GM23338 (cell line): ENCODE measurements at places on chromosomes 5 and 9. TPM values are rescaled to one million over a fixed set of nuclear protein-coding genes. Genes with fewer than 3 reads are reported as not detected.

The FAM153A gene
- not detected in 2 replicates for total RNA-seq

The RGP1 gene
- 12.9 and 16.0 TPM in 2 replicates for total RNA-seq

The SHC3 gene
- total RNA-seq: 2.5 and 2.9 TPM in 2 replicates

The PCDHGA10 gene
- 3.4 and 6.5 TPM in 2 replicates for total RNA-seq

The ANKDD1B gene
- 0.73 TPM in 1 of 2 replicates, not detected in the other for total RNA-seq

DNA sequence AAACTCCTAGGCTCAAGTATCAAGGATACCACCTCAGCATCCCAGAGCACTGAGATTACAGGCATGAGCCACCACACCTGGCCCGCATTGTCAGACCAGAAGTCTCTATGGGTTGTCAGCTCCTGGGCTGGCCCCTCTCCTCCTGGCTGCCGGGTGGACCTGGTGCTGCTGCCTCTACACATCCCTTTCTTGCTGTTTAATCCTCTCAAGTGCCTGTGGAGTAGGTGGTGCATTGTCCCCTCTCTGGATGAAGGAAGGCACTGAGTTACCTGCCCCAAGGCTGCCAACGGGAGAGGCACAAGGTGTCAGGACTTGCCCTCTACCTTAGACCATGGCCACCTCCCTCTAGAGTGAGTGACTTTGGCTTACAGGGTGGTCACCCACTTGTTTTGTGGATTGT is 37.4 kb downstream of the PHF2 start:
- no peak for DNase-seq

- no peak for DNase-seq
Observed at GRCh38 chr5:72486371-72486770, 20.8 kb downstream of the ZNF366 start.

GRCh38 chr9:73532985-73533384 is 381.3 kb downstream of the ANXA1 start:
- no peak for DNase-seq

DNA sequence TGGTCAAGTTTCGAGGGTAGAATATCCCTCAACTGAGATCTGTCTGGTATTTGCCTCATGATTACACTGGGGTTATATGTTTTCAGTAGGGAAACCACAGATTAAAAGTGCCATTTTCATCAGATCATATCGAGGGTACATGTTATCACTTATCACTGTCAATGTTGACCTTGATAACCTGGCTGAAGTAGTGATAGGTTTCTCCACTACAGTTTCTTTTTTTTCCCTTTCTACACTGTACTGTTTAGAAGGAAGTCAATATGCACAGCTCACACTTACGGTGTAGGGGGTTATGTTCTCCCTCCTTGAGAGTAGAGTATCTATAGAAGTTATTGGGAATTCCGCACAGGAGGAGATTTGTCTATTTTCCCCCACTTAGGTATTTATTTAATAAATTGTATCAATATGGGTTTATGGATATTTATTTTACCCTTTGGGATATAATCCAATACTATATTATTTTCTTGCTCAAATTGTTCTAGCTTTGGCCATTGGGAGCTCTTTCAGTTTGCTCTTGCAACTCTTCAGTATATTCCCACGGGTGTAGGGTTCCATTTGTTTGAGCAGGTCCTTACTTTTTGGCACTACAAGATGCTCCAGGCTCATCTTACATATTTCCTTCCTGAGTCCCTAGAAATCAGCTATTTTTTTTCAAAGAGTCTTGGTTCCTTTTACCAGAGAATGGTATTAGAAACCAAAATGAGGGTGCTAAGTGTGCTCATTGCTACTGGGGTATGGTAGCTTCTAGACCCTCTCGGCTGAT is 444.5 kb downstream of the RAB3C start:
- DNase-seq: no peak

- DNase-seq: no peak
Observed at GRCh38 chr5:143980506-143980905, 168.5 kb downstream of the HMHB1 start.

- no peak for DNase-seq
Observed at GRCh38 chr5:139379626-139380449, 3.3 kb downstream of the SLC23A1 start.

GRCh38 chr5:150239794-150240122 is 49.8 kb downstream of the CAMK2A start:
- DNase-seq: no peak

DNA sequence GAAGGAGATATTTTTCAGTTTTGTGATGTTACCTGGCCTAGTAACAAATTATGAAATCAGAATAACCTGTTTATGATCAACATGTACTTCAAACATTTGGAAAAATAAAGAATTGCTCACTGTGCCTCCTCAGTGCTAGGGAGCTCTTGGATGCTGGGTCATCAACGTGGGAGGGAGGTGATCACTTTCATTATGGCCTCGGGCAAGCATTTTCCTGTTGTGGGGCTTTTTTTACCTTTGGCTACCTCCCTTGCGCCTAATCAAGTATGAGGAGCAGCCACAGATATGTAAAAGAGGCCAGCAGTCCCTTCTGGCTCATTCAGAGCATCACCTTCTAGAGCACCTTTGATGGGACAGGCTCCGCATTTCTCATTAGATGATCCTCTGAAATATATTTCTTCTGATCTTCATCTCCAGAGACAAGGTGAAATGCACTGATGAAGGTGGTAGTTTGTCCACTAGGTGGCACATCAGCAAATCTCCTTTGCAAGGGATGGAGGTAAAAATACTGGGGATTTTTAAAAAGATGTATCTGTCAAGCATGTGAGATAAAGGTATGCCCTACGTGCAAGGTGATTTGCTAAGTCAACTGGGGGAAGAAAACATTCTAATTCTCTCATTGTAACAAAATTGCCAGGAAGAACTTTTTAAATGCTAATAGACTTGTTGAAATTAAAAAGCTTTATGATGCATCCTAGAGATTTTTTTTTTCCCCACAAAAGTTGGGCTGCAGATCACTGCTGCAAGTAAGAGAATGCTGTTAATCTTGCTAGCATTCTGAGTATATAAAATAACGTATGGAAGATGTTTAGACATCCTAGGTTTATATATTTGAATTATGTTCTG is 218.2 kb downstream of the MAST4 start:
- peak; percentile 77 for DNase-seq

DNA sequence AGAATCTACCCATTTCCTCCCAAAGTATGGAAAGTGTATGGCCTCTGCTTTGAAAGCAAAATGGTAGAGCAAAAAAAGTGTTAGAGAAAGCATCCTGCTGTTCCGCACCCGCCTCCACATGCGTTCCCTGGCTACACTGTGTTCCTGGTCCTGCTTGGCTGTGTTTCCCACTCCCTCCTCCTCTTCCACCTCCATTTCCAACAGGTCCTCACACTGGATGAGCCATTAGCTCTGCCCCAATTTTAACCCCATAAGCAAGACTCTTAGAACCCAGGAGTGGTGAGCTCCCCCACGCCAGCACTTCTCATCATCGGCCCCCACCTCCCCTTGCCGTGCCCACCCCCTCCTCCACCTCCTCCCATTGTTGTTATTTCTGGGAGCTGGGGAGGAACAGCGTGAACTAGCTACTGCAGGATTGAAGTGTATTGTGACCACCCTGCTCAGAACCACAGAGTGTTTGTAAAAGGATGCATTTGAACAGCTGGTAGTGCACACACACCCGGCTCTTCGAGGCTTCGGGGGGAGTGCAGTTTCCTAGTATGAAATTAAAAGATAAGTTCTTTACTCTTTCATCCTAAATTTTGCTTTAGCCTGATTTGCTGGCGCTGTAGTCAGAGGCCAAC is 120.0 kb downstream of the PDZD2 start:
- DNase-seq: no peak

GRCh38 chr5:167012123-167013034 is 1279.1 kb upstream of the WWC1 start:
- no peak for DNase-seq
